ENCODE measurements at places on chromosomes 16 and 17. TPM values are rescaled to one million over a fixed set of nuclear protein-coding genes. Genes with fewer than 3 reads are reported as not detected.

The ALOX15 gene
- not detected for total RNA-seq

The TNP2 gene
- total RNA-seq, result not detected

The PPY gene
- total RNA-seq, result not detected

The RNF222 gene
- total RNA-seq, result not detected

The TMEM114 gene
- total RNA-seq, result not detected

The TBX4 gene
- not detected for total RNA-seq

The CALB2 gene
- not detected for total RNA-seq

The FSCN2 gene
- not detected for total RNA-seq

The RTN4RL1 gene
- not detected for total RNA-seq

The SLC16A6 gene
- not detected for total RNA-seq

The RHOT1 gene
- 21.8 TPM for total RNA-seq

The KRT9 gene
- not detected for total RNA-seq

The ITGB4 gene
- 4.1 TPM for total RNA-seq

The SGF29 gene
- total RNA-seq, result 19.0 TPM

The MT1F gene
- 25.0 TPM for total RNA-seq

The EFCAB5 gene
- not detected for total RNA-seq

The CD300H gene
- total RNA-seq, result not detected

The PRDM7 gene
- total RNA-seq, result not detected

The CDR2L gene
- 49.3 TPM for total RNA-seq

The BAIAP3 gene
- 1.5 TPM for total RNA-seq

The CCDC200 gene
- not detected for total RNA-seq

The CCDC78 gene
- 1.6 TPM for total RNA-seq

The AXIN2 gene
- 1.8 TPM for total RNA-seq

The PARN gene
- total RNA-seq, result 17.3 TPM

The DOC2B gene
- 67.9 TPM for total RNA-seq

The HNF1B gene
- 71.7 TPM for total RNA-seq

The OSGIN1 gene
- 1.6 TPM for total RNA-seq

The PMFBP1 gene
- 0.98 TPM for total RNA-seq

The UBE2O gene
- total RNA-seq, result 21.2 TPM

The KRT40 gene
- not detected for total RNA-seq

The SRR gene
- 14.3 TPM for total RNA-seq

The KRTAP9-4 gene
- total RNA-seq, result not detected

The ZNF23 gene
- 2.9 TPM for total RNA-seq

The ZPBP2 gene
- not detected for total RNA-seq

The CBFB gene
- 70.4 TPM for total RNA-seq

The TP53TG3 gene
- not detected for total RNA-seq

All from mesangial cell (primary cell).